ENCODE measurements at places on chromosomes 4 and X.

GRCh38 chr4:88697588-88698329 lies at the start of gene NAP1L5:
Gene NAP1L5 (minus strand): TSS chr4:88697829. CDS start chr4:88697754, 75 bp downstream.
- no peak for DNase-seq

DNA sequence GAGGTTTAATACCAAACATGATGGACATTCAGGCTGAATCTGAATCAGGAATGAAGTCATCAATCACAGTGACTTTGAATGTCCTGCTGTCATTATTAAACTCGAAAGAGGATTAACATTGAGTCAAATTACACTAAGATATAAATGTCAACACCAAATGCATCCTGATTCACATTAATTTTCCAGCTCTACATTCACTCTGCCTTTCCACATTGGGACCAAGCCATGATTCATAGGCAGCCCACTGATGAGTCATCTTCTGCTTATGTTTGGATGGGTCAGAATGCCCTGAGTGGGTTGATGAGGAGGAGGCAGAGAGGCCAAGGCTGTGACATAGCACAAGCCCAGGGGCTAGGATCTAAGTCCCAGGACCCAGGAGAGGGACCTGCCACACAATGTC lies 247.6 kb upstream of the RPS6KA3 start:
- DNase-seq, result no peak

DNA sequence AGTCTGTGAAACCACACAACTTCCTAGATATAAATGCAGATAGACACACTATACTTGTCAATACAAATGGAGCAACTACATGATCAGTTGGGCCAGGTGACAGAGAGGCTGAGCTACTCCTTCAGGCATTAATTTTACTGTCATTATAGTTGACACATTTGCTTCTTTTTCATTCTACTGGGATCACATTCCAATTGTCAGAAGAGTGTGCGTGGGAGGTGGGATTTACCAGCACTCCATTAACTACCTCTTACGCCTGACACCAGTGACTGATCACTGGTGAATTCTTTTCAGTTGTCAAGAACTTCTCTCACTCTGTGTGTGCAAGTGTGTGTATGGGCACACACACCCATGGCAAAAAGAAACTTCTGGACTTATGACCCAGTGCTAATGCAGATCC lies 94.2 kb upstream of the DIAPH2 start:
- DNase-seq, result no peak

GRCh38 chr4:175106301-175106700 lies 188.1 kb downstream of the ADAM29 start:
- DNase-seq, result no peak

- DNase-seq, result no peak
These were observed 10.9 kb upstream of the DCTD start for GRCh38 chr4:182928061-182928460.

GRCh38 chrX:40013266-40014195 lies 84.2 kb downstream of the BCOR start:
- peak; percentile 51 for DNase-seq

GRCh38 chrX:137062915-137063617 lies 29.3 kb upstream of the GPR101 start:
- no peak for DNase-seq

DNA sequence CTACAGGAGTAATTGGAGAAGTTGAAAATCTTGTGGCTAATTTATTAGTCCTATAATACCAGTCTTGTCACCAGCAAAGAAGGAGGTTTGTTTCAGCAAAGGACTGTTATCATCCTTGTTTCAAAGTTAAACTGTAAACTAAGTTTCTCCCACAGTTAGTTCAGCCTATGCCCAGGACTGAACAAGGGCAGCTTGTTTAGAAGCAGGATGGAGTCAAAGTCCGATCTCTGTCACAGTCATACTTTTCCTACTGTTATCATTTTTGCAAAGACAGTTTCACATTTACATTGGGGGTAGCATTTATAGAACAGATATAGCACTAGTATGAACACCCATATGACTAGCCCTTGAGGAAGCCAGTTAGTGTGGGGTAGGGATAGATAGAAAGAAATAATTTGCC lies 46.4 kb downstream of the AKAP4 start:
- no peak for DNase-seq

DNA sequence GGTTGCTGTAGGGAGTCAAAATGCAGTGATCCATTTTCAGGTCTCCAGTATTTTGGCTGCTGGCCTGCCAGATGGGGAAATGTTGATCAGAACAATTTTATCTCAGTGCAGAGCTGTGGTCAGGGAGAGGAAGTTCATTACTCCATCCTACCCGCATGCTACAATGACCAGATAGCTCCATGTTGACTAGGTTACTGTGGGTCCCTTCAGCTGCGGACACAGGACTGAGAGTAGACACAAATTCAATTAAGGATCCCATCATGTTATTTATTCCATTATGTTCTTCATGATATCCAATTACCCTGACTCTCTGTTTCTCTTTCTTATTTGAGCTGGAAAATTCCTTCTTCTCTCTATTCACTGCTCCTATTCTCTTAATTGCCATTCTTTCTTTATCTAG lies 16.3 kb downstream of the SYNPO2 start:
- no peak for DNase-seq

GRCh38 chr4:158801066-158801465 lies 32.2 kb downstream of the FNIP2 start:
- DNase-seq, result no peak

DNA sequence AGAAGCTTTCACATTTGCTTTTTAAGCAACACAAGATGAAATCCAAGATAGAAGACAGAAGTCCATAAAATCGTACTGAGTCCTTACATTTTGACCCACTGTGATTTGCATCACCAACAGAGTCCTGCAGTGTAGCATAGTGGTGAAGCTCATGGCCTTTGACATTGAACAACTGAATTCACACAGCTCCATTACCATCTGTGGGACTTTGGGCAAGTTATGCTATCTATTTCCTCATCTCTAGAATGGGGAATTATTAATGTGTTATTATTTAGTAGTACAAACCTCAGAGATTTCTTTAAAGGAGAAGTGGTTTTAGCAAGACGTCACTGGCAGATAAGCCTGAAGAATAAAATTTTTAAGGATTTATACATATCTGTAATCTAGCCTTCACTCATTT lies 10.7 kb downstream of the GPRIN3 start:
- no peak for DNase-seq

- peak; percentile 80 for DNase-seq
These were observed 7.4 kb upstream of the NFKB1 start for GRCh38 chr4:102493794-102494193.

DNA sequence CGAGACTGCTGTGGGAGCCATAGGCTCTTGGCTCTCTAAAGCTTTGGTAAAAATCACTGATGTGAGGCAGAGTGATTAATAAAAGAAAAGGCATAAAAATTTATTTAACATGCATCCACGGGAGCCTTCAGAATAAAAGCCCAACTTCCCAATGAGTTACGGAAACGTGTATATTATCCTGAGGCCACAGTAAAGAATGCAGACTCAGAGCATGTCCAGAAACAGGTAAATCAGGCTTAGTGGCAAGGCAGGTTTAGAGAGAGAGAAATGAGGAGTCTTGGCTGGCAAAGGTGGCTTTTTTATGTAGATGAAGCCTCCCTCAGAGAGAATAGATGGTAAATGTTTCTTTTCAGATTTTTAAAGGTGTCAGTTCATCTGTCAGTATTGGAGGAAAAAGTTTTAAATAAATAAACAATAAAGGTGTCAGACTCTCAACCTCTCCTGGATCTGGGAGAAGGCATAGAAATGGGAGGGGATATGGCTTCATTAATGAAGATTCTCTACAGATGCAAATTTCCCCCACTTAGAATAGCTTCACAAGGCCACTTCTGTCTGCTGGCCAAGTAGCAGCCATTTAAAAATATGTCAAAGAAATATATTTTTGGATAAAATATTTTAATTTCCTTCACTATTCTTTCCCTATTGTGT lies 24.0 kb downstream of the C4orf51 start:
- no peak for DNase-seq

GRCh38 chr4:108519911-108520601 lies 100.3 kb upstream of the RPL34 start:
- no peak for DNase-seq

DNA sequence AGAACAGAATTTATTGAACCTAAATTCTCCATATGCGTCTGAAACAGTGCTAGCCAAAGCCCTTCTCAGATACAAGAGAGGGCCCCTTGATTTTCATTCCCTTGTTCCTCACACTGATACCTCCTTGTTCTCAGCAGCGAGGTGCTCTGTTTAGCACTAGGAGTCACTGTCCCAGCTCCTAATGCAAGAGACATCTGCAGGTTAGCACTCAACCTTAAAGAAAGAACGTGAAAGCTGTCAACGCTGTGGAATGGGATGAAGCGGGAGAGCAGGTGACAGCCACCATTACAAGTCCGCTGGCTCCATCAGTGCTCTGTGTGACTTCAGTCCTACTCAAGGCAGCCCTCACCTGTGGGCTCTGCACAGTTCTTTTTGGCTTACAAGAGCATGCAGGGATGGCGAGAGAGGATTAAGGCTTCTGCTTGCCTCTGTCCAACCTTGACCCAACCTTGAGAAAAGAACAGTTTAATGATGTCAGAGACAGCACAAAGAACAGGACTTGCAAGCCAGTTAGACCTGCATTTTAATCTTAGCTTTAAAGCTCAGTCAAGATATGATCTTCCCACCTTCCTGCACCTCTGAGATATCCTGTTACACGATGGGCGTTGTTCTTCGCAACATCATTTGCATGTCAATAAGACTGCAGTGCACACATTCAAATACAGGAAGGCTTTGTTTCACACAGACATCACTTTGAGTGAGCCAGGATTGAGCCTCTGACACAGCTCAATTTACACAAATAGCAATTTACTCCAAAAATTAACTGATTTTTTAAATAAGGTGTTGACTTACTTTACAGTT lies 95.1 kb downstream of the ARSF start:
- no peak for DNase-seq

GRCh38 chr4:121951521-121952110 lies at the start of gene TRPC3:
Gene TRPC3 (minus strand): TSS chr4:121952060. CDS start chr4:121951680, 380 bp downstream.
- no peak for DNase-seq

DNA sequence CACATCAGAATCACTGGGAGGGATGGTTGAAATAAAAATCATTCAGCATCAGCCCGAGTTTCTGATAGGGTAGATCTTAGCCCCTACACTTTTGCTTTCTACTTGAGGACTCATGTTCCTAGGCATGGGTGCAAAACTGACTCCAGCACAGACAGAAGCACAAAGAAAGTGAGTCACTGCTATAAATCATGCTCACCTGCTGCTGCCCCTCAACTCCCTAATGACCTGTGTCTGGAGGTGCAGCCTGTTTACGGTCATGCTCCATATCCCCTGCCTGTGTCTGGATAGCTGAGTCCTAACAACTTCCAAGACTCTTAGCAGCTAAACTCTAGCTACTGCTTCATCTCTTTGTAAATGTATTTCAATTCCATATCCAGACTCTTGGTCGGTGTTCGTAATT lies 57.8 kb downstream of the ADGRA3 start:
- DNase-seq, result no peak

Measured in NCI-H1105 (cell line).